ENCODE measurements at places on chromosomes 3 and 15.

- no peak for DNase-seq
Measured at GRCh38 chr3:8762607-8763377, 6.6 kb downstream of the OXTR start.

DNA sequence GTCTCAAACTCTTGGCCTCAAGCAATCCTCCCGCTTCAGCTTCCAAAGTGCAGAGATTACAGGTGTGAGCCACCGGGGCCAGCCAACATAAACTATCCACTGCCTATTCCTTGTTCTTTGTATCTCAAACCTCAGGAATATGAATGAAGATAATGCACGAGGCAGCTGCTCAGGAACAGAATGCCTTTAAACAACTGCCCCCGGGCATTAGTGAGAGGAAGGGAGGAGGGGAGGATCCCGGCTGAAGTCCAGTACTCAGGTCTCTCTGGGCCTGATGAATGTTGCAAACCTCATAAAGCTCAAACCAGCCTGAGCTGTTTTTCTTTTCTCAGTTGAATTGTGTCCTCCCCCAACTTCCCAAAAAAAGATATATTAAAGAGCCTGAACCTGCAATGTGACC is 26.9 kb upstream of the MTMR14 start:
- no peak for DNase-seq

DNA sequence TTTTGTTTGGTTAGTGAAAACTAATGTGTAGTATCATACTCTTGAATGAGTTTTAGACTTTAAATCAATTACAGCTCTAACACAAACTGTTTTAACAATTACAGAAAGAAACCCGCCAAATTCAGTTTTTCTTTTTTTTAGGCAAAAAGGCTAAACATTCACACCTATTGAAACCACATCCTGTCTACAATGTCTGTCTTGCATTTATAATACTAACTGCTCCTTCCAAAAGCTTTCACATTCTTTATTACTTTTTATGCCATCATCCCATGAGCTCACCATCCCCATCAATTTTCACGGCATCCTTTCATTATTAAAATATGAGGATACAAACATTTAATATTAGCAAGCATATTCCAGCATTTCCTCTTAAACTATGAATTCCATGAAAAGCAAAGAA is 593.3 kb downstream of the FOXP1 start:
- no peak for DNase-seq

DNA sequence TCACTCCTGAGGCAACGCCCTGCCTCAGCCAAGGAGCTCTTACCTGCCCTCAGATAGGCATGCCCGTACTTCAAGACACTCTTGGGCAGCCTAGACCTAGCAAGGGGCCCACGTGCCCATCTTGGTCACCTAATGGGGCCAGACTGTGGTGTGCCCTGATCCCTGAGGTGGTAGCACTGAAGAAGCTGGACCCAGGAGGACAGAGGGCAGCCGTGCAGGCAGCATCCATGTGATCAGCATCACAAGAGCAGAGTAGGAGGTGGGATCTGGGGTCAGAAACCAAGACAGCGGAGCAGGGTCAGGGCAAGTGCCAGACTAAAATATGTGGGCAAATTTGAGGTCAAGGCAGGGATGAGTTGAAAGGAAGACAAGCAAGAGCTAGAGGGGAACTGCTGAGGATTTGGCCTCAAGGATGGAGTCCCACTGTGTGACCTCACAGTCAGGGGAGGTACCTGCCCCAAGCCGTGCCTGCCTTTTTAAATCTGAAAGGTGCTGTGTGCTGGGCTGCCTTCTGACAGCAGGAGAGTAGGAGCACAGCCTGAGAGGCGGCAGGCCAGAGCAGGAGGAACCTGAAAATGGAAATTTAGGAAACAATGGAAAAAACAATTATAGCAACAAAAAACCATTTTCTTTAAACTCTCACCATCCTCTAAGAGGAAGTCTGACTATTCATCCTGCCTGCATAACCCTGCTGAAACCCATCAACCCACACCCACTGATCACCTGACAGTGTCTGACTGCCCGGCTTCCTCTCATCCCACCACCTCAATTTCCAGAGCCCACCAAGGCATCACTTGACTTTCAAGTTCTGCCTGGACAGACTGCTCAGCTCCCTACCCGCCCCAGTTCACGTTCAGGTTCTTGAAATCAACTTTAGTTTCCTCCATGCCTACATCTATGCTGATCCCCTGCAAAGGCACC is 7.3 kb downstream of the ZBTB38 start:
- DNase-seq: no peak

GRCh38 chr3:188239035-188239434 is 85.1 kb downstream of the LPP start:
- DNase-seq: no peak

DNA sequence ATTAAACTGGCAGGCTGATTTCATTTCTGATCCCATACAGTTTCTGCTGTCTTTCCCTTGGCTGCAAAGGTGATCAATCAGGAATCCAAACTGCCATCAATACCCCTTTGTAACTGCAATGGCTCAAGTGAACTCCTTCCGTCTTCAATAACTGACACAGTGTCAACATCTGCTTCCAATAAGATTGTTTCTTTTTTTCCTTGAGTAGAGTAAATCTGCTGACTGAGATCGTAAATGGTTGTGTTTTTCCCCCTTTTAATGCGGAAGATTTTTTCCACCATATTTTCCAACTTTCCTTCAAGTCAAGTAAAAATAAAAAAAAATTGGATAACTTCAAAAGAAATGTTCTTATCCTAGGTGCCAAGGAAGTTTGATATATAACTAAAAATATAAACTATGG is 48.7 kb downstream of the VGLL3 start:
- DNase-seq: no peak
